Stimulated activated CD4-positive, alpha-beta T cell treated with anti-CD3 and anti-CD28 coated beads, Interleukin-15, amount 100 ng/mL, for 24 hours (primary cell): ENCODE measurements at places on chromosomes 3 and 15.

- DNase-seq, result no peak
These were observed 298.8 kb downstream of the MEX3B start for GRCh38 chr15:81747026-81747425.

DNA sequence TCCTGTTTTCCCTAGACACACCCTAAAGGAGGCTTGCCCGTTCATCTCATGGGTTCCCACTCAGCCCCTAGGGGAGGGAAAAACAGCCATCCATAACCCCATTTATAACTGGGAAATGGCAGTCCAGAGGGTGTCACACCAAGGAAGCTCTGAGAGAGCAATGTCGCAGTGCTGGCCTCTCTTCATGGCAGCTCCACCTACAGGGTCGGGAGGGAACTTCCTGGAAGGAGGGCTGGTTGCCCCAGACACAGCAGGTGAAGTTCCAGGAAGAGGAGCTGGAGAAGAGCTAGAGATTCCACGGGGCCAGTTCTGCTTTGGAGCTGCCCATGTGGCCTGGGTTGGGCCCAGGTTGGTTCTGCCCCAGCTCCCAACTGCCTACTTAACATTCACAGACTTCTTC lies 22.3 kb upstream of the LINGO1 start:
- no peak for DNase-seq

DNA sequence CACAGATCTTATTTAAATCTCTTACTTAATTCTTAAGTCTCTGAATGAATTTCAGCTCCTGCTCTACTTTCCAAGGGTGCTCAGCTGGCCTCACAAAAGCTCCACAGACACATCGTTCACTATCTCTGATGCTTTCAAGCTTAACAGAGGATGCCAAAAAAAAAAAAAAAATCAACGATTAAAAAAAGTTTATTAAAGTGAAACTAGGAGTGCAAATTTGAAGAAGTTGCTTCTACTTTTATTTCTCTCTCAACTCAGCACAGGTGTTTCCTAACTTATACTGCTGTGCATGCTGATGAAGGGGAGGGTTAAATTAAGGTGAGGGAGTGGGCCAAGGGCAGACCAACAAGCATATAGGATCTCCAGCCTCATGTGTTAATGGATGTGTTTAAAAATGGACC lies 157.2 kb downstream of the TIGIT start:
- no peak for DNase-seq

- DNase-seq, result peak; percentile 20
These were observed 1.8 kb downstream of the LIMD1 start for GRCh38 chr3:45596290-45596791.

- DNase-seq, result no peak
These were observed 24.8 kb upstream of the NOX5 start for GRCh38 chr15:68989541-68990230.

DNA sequence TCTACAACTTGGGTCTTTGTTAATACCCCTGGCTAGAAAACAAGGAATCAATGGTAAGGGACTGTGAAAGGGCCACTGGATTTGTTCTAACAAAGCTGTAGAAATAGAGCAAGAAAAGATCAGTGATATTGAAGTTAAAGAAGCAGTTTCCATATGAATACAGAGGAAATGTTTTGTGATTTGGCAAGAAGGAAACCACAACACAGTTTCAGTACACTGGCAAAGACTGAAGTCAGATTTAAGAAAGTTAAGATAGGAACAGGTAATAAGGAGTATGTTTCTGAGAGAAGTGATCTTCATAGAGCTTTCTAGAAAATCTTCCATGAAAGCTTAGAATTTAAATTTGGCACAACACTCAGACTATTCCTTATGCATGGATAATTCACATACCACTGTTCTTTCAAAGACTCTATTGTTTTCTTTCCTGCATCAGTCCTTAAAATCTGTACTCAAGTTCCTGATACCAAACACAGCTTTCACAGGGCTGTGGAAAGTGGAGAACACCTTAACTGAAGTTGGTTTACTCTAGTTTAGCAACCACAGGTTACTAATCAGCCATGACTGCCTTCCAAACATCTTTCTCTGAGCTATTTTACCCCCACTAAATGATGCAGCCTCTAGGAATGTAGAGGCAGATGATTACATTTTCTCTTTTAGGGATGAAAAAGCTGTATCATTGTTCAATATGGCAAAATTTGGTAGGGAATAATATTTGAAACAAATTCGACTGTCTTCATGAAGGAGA lies 32.4 kb upstream of the ALCAM start:
- no peak for DNase-seq
